ENCODE measurements at places on chromosomes 5 and 9.

- no peak for DNase-seq
These were observed 304.6 kb upstream of the DMRT1 start for GRCh38 chr9:536597-537511.

DNA sequence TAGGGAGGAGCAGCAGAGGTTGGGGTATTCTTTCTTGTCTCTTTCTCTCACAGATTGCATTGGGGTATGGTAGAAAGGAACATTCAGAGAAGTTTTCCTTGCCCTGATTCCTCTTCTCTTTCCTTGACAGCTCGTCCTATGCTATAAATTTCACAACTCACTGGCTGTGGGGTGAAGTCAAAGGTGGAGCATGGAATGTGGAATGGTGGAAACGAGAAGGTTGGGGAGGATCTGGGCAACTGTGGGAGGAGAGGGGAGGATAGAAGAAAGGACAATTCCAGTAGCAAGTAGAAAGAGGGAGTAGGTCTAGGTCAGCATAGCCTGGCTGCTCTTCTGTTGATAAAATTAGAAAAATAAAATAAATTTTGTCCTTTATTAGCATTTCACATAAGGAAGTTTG is 39.0 kb upstream of the POC5 start:
- no peak for DNase-seq

DNA sequence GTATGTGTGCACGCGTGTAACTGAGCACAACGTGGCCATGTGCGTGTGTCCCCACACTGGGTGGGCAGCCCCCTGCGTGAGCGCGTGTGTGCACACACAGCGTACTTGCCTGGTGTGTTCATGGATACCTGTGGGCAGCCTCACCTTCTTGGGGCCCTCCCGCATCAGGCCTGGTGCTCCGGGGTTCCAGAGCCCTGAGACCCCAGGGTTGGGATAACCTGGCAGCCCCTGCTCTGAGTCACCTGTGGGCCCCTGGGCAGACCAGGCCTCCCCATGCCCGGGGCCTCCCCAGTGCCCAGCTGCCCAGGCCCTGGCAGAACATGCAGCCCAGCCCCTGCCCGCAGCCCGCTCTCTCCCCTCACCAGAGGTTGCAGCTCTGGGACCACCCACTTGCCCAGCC is 25.2 kb downstream of the LHX3 start:
- no peak for DNase-seq

DNA sequence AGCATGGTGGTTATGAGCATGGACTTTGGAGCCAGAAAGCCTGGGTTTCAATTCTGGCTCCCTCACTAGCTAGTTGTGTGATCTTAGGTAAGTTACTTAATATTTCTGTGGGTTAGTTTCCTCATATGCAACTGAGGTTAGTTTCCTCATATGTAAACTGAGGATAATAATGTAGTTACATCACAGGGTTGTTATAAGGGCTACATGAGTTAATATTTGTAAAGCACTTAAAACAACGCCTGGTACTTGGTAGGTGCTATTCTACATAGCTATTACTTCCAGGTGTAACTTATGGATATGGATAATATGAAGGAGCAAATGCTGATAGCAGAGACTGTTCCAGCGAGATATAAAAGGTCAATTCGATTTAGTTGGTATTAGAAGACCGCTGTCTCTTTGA is 69.4 kb upstream of the POU5F2 start:
- DNase-seq = no peak

DNA sequence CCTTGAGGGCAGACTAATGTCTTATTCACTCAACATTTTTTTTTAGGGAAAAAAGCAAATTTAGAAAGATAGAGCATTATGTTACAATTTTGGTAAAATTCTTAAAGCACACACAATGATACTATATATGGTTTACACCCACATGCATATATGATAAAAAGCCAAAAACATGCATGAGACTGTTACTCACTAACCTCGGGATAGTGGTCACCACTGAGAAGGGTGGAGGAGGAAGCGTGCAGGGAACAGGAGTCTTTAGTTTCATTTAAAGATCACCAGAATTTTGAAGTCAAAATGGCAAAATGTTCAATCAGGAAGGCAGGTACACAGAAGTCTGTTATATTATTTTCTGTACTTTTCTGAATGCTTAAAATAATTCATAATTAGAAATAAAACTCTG is 9.2 kb downstream of the ARL15 start:
- DNase-seq = no peak

DNA sequence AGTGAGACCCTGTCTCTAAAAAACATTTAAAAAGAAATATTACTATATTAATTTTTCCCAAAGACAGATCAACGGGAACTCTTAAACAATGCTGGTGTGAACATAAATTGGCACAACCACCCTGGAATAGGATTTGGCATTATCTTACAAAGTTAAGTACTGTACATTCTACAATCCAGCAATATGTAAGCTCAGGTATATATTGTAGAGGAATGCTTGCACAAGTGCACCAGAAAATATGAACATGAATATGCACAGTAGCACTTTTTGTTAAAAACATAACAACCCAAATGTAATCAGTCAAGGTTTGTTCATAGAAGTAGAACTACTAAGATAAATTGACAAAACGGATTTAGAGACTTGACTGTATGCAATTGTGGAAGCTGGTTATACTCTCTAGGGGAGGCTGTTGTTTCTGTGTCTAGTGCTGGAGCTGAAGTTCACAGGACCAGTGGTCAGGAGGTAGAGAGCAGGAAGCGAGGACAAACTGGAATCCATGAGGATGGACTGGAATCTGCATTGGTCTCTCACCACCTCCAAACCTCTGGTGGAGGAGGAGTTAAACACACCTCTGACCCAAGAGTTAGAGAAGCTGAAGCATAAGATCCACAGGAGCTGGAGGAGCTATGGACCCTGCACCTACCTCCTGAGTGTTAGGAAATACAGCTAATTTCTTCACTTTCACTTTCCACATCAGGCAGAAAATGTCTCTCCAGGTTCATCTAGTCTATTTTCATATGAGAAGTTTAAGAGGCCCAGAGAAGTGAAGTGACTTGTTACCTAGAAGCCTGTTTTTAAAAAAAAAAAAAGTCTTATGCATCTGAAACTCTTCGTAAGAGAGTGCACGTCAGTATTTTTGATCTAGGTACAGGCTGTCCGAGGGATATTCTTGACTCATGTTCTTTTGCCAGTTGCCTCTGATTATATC is 20.3 kb upstream of the RIC1 start:
- no peak for DNase-seq

DNA sequence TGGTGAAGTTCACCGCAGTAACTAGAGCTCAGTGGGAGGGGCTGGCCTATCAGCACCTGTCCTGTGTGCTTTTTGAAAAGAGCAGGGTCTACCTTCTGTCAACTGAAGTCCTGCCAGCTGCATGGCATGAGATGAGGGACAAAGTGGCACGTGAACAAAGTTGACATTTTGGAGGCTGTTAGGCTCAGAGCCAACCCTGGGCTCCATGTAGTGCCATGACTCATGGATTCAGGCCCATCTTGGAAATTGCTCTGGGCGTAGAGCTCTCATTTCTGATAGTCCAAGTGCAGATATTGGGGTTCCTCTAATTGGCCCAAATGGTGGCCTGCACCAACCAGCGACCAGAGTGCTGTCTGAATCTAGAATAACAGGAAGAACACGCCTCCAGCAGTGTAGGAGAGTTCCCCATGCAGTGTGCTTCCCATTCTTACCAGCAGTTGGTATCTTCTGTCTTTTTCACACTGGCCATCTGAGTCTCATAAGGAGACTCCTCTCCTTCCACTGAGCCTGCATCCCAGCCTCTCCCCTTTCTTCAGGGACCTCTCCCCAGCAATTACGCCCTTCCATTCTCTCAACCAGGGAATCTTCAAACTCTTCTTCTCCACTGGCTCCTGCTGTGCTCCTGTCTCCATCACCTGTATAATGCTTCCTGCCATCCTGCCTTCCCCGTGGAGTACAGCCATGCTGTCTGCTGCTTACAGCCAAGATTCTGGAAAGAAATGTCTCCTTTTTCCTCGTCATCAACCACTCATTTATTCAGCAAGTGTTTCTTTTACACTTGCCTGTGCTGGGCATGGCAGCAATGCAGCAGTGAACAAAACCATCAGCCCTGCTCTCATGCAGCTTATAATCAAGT is 30.4 kb downstream of the IRF1 start:
- no peak for DNase-seq

All from NCI-H1417 treated with DMSO at 0.1 percent for 48 hours (cell line).